ENCODE measurements at places on chromosomes 5 and 9. TPM values are rescaled to one million over a fixed set of nuclear protein-coding genes. Genes with fewer than 3 reads are reported as not detected.

Gene TLE1
- 42.0 TPM for total RNA-seq

Gene PRSS3
- total RNA-seq, result 58.3 TPM

Gene CCNJL
- 0.08 TPM for total RNA-seq

DNA sequence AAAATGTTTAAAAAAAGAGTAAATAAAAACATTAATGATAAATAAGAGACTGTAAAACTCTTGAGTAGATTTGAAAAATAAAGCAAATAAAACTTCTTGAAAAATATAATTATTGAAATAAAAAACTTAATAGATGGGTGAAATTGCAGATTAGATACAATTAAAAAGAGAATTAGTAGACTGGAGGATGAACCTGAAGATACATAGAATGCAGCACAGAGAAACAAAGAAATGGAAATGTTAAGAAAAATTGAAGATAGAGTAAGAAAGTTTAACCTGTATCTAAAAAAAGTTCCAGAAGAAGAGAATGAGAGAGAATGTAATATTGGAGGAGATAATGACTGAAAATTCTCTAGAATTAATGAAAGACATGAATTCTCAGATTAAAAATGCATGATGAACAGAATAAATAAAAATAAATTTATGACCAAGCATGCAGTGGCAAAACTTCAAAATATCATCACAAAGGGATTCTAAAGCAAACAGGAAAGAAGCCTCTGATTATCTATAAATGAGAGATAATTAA lies 438.1 kb upstream of the CLINT1 start:
- no peak for DNase-seq

DNA sequence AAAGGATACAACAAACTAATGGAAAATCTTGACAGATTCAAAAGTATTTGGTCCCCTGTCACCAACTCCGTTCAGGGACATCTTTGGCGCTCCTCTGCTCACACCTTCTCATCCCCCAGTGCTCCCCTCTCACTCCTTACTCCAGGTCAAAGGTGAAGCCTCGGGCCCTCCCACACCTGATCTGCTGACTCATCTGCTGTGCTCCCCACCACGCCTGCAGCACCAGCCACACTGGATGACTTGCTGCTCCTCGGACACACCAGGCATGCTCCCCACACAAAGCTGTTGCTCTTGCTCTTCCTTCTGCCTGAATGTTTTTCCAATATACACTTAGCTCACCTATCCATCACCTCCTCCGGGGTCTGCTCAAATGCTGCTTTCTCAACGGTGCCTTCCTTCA lies 123.4 kb downstream of the ESM1 start:
- no peak for DNase-seq

Data from lower leg skin (tissue), 4 donors.